Stimulated activated CD8-positive, alpha-beta memory T cell treated with anti-CD3 and anti-CD28 coated beads, Interleukin-15, amount 100 ng/mL, for 24 hours (primary cell): ENCODE measurements at places on chromosomes 2 and 18.

- DNase-seq = no peak
Measured at GRCh38 chr2:20698916-20699613, 32.1 kb downstream of the GDF7 start.

GRCh38 chr18:9365406-9365805 is 30.8 kb downstream of the TWSG1 start:
- DNase-seq = no peak

- no peak for DNase-seq
Measured at GRCh38 chr2:241903121-241904010, 33.8 kb downstream of the RTP5 start.

GRCh38 chr2:96770442-96771202 is 9.9 kb downstream of the CNNM4 start:
- DNase-seq = no peak

DNA sequence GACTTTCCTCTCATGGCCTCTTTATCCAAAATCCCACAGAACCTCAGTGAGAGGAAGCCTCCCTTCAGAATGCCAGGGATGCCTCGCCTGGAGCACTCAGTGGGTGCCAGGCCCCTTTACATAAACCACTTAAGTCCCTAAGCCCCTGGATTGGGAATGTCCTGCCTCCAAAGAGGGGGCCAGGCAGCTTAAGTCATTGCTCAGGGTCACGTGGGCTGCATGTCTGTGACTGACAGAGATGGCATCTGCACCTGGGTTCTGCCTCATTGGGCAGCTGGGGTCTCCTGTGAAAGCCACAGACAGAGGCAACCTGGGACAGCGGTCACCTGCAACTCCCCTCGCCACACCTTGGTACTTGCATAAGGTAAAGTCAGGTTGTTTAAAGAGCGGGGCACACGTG is 93.5 kb downstream of the MYT1L start:
- no peak for DNase-seq

DNA sequence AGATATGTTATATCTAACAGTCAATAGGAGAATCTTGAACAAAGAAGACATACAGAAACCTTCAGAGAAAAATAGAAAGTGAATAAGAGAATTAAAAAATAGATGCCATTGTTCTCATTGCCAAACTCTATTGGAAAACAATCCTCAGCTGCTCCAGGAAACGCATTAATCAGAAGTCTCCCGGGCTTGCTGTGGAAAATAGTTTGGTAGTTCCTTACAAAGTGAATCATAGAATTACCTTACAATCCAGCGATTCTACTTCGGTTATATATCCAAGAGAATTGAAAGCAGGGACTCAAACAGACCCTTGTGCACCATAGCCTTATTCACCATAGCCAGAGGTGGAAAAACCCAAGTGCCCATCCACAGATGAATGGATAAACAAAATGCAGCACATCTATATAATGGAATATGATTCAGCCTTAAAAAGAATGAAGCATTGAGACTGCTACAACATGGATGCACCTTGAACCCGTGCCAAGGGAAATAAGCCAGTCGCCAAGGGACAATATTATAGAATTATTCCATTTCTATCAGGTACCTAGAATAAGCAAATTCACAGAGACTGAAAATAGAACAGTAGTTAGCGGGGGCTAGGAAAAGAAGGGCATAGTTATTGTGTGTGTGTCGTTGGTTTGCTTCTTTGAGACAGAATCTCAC is 21.9 kb upstream of the CHRNA1 start:
- DNase-seq = no peak

DNA sequence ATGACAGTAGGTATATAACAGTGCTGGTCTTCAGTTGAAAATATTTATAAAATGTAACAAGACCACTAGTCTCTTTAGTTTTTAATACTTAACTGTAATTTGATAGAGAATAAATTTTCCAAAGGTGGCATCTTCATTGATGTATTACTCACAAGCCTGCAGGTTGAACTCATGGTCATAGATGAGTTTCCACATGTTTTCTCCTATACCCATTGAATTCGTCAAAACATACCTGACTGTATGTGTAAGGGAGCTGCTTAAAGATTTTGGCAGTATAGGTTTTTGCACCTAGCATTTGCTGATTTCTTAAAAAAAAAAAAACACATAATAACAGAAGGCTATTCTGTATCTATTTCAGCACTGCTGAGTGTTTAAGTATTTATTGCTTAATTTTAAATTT is 112.9 kb downstream of the FMNL2 start:
- no peak for DNase-seq

DNA sequence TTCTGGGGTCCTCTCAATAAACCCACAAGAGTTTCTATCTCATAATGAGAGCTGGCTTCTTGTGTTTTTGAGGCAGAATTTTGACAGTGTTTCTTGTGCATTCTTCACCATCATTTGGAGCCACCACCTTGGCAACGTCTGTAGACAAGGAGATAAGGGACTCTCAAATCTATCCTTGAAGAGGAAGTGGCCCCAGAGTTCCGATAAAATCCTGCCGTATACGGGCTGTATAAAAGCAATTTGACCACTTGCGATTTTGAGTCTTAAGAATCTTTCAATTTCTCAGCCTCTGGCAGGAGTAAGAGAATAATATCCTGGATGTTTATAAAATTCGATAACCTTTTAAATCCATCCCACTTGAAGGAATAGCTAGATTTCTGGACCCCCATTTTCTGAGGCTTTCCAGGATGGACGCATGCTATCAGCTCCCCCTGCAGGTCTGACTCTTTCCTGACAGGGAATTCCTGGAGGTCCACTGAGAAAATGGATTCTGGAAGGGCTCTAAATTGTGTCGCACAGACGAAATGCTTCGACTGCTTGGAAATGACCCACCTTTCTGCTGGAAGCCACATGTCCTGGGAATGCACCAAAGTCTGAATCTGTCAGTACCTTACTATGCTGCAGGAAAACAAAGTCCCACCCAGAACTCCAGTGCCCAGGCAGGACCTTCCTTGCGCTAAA is 54.1 kb downstream of the E2F6 start:
- no peak for DNase-seq

DNA sequence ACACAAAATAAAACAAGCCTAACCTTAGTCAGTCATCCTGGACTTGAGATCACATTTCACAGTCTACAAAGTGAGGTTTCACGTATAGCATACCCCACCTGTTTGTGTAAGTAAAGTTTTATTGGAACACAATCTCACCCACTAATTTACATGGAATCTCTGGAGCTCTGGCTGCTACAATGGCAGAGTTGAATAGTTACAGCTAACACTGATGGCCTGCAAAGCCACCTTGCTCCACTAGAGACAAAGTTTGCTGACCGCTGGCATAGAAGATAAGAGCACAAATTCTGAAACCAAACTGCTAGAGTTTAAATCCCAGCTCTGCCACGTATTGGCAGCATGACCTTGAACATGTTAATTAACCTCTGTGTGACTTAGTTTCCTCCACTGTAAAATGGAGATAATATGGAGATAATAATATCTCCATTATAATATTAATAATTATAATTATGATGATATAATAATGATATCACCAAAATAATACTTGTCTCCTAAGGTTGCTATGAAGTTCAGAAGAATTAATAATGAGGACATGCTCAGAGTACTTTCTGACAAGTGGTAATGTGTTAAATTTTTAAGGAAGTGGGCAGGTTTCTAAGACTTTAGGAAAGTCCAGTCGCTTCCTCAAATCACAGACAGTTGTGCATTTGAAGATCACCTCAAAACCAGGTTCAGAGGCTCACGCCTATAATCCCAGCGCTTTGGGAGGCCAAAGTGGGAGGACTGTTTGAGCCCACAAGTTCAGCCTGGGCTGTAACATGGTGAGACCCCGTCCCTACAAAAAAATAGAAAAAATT is 204.6 kb downstream of the SH3RF3 start:
- DNase-seq = no peak

DNA sequence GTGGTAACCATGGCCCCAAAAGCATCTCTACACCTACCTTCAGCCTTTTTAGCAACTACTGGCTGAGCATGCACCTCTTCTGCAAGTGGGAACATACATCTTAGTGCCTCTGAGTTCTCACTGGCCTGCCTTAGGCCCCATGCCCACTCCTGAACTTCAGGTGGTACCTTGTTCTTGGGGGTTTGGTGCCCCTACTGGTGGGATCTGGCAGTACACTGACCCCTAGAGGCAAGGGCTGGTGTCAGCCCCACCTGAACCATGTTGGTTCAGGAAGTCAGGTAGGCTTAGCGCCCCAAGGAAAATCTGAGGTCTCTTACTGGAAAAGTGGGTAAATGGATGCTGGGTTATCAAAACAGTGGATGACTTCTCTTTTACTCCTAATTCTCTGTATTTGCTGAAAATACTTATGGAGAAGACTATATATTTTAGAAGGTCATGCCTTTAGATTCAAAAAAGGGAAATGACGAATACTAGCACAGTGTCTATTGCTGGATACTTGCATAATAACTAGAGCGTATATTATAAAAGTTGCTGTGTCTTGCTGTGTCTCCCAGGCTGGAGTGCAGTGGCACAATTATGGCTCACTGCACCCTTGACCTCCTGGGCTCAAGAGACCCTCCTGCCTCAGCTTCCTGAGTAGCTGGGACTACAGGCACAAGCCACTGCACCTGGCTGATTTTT is 84.6 kb downstream of the RAB31 start:
- no peak for DNase-seq

GRCh38 chr2:168964251-168964807 is 63.2 kb downstream of the G6PC2 start:
- DNase-seq = no peak

DNA sequence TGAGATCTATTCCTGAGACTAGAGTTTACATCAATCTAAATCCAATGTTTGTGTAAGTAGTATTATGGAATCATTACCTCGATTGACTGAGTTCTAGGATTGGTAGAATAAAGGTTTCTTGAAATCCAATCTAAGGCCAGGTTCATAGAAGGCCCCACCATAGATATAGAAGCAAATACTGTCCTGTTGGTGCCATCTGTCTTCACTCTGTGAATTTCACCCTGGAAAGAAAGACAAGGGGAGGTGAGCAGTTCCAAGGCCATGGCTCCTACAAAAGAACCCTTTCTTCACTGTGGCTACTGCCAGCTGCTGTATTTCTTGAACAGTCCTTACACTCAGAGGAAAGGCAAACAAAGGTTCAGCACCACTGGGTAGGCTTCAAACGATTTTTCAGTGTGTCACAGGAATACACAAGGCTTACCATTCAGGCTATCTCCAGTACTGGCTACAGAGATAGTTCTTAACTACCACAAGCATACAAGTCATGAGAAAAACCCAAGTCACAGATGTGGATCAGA is 137.0 kb downstream of the LRP2 start:
- DNase-seq = no peak

DNA sequence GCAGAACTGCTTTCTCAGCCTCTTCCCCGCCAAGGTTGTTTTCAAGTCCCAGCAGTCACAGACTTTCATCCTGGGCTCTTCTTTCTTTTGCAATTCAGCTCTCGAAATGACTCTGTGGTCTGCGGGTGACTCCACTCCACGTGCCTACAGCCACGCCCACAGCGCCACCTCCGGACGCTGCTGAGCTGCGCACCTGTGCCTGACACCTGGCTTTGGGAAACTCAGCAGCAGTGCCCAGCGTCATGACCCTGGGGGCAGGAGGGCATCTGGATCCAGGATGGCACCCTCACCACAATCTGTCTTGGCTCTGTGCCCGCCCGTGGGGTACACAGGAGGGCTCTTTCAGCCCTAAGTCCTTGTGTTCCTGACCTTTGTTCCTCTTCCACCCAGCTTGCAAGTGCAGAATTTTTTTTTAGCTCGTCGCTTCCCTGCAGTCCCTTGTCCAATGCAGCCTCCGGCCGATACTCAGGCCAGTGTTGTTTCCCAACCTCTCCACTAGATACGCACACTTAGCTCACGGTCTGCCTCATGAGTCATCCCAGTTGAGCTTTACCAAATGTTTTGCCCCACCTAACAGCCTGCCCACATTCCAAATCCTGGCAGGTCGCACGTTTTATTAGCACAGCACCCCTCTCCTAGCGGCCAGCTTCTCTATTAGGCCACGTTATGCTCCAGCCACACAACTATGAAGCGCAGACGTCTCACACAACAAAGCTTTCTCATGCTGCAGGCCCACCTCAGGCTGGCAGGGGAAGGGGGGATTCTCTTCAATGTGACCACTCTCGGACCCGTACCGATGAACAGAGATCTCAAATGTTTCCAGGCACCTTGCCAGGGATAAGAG is 6.5 kb upstream of the CAPN10 start:
- no peak for DNase-seq

DNA sequence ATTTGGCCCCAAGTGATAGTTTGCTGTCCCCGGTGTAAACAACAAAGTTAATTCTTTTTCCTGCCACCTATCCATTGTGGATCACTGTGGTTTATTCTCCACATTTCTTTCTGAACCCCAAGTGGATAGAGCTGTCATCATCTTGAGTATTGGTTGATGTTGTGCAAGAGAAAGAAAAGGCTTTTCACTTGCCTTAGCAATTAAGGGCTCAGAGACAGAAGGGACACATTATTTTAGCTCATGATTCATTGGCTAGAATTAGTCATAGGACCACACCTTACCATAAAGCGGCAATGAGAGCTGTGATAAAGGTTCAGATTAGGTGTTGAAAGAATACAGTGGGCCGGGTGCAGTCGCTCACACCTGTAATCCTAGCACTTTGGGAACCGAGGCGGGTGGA is 442.1 kb upstream of the DCC start:
- DNase-seq = no peak

DNA sequence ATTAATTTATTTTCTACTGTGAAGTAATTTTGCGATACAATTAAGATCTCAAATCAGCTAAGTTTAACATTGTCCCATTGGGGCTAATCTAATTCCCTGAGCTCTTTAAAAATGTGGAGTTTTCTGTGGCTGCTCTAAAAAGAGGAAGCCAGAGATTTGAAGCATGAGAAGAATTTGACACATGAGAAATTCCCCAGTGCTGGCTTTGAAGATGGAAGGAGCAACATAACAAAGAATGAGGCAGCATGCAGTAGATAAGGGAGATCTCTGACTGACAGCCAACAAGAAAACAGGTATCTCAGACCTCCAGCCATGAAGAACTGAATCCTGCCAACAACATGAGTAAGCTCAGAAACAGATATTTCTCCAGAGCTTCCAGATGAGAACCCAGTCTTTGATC is 308.4 kb downstream of the ZNF804A start:
- no peak for DNase-seq

GRCh38 chr18:40375837-40376236 is 1579.2 kb upstream of the PIK3C3 start:
- DNase-seq = no peak
